Stimulated activated CD4-positive, alpha-beta T cell treated with anti-CD3 and anti-CD28 coated beads, Interleukin-1b, Interleukin-23, amount 100 ng/mL, for 24 hours (primary cell): ENCODE measurements at places on chromosomes 1 and 21.

DNA sequence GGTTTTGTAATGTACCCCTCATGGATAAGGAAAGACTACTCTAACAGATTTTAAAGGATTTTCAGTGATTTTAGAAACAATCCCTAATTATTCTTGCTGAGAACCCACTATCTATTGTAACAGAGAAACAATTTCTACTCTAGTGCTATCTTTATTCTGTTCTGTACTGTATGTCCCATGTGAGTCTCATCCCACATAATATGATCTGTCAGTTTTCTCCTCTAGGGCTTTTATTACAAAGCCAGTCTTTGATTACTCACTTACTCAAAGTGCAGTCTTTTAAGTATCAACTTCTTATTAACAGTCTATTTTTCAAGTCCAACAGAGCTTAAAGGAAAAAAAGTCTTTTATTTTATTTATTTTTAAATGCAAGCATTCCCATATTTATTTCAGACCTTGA, 54.8 kb downstream of the CTH start:
- no peak for DNase-seq

DNA sequence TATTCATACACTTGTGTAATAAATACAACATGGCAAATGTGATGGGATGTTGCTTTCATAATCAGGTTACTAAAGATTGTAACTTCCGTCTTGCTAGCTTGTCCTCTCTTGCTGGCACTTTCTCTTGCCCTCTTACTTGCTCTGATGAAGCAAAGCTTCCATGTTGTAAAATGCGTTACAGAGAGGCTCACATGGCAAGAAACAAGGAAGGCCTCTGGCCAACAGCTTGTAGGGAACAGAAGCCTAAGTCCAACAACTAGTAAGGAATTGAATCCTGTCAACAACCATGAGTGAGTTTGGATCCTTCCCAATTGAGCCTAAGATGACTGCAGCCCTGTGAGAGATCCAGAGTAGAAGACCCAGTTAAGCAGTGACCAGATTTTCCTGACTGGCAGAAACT, 15.4 kb downstream of the TMED5 start:
- no peak for DNase-seq

- no peak for DNase-seq
These were observed 31.3 kb downstream of the STUM start for GRCh38 chr1:226579781-226580323.

- no peak for DNase-seq
These were observed 43.6 kb downstream of the TNFRSF9 start for GRCh38 chr1:7896994-7897393.

DNA sequence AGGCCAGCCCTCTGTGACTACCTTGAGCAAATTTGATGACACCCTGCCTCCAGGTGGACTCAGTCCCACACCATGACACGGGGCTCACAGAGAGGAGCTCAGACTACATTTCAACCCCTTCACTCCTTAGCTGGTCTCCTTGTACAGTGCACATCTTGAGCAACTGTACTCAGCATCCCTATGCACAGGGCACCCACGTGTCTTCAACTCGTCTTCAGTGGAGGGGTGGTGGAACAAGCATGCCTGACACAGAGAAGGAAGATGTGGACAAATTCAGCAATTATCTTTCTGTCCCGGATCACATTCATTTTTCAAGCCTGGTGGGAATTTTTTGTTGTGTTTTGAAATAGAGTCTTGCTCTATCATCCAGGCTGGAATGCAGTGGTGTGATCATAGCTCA, 213.7 kb downstream of the KAZN start:
- no peak for DNase-seq

DNA sequence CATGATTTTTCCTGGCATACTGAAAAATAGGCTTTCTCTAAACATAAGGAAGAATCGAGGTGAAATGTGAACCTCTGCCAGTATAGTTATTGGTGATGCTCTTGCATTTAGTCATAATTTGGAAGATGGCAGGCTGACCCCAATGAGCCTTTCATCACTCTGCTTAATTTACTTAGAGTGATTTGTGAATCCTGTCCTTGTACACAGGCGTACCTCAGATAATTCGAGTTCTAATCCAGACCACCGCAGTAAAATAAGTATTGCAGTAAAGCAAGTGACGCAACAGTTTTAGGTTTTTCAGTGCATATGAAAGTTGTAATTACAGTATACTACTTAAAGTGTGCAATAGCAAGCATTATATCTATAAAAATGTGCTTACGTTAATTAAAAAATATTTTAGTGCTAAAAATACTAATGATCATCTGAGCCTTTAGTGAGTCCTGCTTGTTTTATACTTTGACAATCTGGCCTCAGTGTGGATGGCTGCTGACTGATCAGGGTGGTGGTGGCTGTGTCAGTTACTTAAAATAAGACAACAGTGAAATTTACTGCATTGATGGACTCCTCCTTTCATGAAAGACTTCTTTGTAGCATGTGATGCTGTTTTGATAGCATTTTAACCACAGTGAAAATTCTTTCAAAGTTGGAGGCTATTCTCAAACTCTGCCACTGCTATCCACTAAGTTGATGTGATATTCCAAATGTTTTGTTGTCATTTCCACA, 1.7 kb downstream of the PKNOX1 start:
- DNase-seq, result no peak

- DNase-seq, result no peak
These were observed 191.2 kb upstream of the GREM2 start for GRCh38 chr1:240803151-240803550.

DNA sequence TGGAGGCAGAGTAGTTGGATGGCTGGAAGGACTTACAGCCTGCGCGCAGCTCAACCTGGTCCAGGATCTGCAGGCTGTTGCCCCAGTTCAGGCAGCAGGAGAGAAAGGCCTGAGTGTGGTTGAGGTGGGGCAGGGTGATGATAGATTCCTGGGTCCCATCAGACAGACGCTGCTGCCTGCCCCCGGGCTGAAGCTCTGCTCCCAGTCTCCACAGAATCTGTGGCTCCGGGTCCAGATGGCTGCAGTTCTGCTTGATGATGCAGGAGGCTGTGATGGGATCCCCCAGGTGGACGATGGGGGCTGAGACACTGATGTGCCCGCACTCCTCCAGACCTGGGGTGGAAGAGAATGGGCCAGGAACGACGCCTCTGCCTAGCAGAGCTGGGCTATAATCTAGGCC, 7.4 kb downstream of the CSF3R start:
- no peak for DNase-seq

- no peak for DNase-seq
These were observed 57.8 kb downstream of the LPAR3 start for GRCh38 chr1:84835169-84835568.

GRCh38 chr1:150106341-150106740, 38.8 kb downstream of the VPS45 start:
- no peak for DNase-seq

DNA sequence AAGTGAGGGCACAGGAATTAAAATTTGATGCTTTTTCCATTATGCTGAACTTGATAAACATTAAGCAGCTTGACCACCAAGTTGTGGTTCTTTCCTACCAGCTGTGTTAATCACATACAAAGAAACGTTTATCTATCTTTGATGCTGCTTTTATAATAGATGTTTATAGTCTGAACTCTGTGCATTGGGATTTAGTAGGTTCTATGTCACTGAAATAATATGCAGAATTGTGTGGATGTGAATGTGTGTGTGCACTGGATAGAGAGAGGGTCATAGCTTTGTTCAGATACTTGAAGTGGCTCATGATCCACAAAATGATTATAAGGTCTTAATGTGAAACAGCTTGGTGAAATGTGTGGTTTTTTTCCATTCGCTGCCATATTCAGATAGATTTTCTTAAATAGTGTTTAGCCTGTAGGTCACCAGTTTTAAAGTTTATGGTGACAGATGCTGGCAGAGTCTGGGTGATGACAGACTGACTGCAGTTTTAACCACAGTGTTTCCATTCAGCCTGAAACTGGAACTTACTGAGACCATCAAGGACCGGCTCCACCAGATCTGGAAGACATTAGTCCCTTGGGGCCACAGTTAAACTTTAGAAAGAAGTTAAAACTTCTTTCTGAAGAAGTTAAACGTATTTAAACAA, 10.2 kb downstream of the DDI2 start:
- DNase-seq, result no peak

DNA sequence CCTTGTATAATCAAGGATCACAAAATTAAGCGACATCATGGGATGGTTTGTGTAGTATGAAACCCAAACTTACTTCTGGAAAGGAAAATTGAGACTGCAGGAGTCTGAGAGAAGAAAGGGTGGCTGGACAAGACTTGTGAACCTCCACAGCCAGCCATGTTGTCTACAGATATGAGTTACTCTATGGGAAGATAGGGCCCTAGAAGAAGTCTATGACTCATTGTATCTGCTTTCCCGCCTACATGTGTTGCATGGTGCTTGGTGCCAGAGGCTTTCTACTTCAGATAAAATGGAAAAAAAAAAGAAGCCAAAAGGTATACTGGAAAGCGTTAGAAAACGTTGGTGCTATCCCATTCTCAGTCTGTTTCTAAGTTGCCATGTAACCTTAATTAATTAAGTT, 18.7 kb upstream of the OR6N2 start:
- no peak for DNase-seq

GRCh38 chr1:167434306-167434705, 84.0 kb downstream of the CD247 start:
- DNase-seq, result no peak

GRCh38 chr1:219703368-219703639, 90.4 kb upstream of the ZC3H11B start:
- no peak for DNase-seq

GRCh38 chr1:25544819-25545218, 1.4 kb downstream of the LDLRAP1 start:
- no peak for DNase-seq

DNA sequence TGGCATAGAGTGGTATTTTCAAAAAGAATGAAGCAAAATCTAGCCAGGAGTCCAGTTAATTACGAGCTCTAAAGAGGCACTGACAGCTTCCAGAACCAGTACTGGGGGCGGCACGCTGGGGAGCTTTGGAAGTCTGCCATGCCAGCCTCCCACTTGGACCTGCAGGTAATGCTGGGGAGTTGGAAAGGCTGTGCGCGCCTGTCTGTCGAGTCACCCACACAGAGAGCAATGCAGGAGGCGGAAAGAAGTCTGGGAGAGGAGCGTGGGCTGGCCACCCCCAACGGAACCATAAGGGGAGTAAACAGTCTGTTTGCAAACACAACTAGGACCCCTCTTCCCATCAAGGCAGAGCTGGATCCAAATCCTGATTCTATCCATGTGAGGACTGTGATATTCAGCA, 84.5 kb downstream of the BEND5 start:
- no peak for DNase-seq

- DNase-seq, result no peak
These were observed 148.3 kb downstream of the PCBP3 start for GRCh38 chr21:45791562-45792418.

GRCh38 chr1:1038694-1039093, 18.8 kb downstream of the AGRN start:
- DNase-seq, result no peak

DNA sequence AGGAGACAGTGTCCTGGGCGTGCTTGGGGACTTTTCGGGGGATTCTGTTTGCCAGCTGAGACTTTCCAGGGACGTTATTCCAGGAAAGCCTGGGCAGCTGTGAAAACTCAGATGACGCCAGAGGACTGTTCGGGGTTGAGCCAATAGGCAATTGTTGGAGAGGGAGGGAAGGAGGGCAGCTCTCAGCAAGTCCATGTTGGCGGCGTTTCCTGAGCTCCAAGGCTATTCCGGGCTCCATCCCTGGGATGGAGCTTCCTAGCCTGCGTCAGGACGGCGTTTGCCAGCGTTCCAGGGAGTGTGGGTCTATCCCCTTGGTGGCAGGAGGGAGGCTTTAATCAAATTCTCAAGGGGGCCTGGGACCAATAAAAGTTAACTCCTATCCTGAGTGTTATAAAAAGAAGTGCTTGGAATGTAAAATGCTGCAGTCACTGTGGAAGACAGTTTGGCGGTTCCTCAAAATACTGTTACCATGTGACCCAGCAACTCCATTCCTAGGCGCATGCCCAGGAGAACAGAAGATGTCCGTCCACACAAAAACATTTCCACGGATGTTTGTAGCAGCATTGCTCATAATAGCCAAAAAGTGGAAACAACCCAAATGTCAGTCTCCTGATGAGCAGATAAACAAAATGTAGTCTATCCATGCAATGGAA, 15.2 kb downstream of the SLC27A3 start:
- DNase-seq, result no peak

DNA sequence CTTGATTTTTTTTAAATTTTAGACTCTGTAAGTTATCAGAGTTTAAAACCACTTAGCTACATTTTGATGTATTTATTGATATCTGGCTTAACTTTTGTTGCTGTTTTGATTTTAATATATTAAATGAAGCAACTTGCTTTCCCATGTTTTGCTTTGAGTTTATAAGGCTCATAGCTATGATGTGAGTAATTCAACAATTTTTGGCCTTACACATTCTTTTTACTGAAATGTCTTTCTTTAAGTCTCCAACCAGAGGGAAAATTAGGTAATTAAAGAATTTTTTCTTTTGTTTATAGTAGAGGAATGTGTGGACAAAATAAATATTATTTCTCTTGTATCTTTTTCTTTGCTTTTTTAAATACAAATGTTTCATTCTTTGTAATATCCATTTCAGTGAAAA, 258.3 kb upstream of the ADAMTS5 start:
- no peak for DNase-seq

GRCh38 chr1:234972411-234973191, 156.0 kb downstream of the TOMM20 start:
- DNase-seq, result no peak

GRCh38 chr1:76470166-76470565, 395.6 kb downstream of the ST6GALNAC3 start:
- DNase-seq, result no peak

DNA sequence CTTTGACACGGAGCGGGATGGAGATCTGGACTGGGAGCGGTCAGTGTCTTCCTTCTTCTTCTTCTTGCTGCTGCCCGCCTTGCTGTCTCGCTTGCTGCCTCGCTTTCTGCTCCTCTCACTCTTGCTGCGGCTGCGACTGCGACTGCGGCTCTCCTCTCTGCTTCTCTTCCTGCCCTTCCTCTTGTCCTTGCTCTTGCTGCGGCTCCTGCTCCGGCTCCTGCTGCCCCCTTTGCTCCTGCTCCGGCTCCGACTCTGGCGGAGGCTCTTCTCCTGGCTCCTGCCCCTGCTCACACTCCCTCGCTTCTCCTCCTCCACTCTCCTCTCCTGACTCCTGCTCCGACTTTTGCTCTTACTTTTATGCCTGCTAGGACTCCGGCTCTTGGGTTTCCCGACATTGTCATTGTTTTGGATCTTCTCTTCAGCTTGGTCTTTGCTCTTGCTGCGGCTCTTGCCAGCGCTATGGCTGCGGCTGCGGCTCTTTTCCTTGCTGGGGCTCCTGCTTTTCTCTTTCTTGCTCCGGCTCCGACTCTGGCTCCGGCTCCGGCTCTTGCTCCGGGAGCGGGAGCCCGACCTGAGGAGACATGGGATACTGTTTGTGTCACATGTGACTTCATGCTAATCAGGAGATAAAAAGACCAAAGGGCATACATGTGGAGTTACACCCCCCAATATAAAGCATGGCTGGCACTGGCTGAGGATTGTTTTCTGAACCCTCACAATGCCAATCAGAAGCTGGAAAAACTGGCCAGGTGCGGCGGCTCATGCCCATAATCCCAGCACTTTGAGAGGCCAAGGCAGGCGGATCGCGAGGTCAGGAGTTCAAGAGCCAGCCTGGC, 25.2 kb upstream of the TMEM200B start:
- DNase-seq, result no peak
